ENCODE measurements at places on chromosomes 11 and 22.

GRCh38 chr11:111363985-111364384, 15.1 kb downstream of the POU2AF1 start:
- DNase-seq = no peak

DNA sequence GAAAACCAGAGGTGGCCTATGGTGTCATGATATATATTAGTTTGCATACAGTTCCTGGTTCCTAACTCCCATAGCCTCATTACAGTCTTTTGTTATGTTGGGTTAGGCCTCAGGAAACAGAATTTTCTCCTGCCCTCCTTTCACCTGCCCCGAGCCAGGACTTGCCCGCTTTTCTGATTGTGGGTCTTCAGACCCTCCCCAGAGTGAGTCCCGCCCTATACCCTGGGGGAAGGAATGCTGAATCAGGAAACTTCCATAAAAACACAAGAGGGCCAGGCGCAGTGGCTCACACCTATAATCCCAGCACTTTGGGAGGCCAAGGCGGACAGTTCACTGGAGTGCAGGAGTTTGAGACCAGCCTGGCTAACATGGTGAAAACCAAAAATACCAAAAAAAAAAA, 70.9 kb downstream of the SLC35F2 start:
- DNase-seq = no peak

DNA sequence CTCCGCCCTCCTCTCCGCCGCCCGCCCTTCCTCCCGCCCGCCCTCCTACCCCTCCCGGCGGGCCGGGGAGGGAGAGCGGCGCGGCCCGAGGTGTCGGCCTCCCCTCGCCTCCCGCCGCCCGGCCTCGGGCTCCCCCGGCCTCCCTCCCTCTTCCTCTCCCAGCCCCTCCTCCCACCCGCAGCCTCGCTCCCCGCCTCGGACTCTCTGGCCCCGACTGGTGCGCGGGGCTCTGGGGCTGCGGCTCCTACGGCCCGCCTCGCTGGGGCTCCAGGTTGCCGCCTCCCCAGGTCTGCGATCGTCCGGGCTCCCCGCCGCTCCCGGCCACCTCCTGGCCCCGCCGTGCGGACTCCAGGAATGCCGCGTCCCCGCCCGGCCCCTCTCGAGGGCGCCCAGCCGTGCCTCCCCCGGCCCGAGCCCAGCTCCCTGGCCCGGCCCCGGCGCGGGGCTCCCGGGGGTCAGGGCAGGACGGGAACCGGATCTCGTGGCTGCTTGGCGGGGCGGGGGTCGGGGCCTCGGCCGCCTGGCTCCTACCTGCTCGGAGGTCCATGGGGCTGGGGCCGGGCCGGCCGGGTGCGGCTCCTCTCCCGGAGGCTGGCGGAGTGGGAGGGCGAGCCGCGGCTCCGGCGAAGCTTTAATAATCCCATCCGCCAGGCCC, at the start of gene CLCF1:
Gene CLCF1, minus strand, starts transcription at position 606 of the 655 bp plus-strand sequence. Its CDS starts 59 bp downstream, at position 547.
- DNase-seq = no peak

GRCh38 chr11:33934450-33934849, 42.6 kb upstream of the LMO2 start:
- no peak for DNase-seq

DNA sequence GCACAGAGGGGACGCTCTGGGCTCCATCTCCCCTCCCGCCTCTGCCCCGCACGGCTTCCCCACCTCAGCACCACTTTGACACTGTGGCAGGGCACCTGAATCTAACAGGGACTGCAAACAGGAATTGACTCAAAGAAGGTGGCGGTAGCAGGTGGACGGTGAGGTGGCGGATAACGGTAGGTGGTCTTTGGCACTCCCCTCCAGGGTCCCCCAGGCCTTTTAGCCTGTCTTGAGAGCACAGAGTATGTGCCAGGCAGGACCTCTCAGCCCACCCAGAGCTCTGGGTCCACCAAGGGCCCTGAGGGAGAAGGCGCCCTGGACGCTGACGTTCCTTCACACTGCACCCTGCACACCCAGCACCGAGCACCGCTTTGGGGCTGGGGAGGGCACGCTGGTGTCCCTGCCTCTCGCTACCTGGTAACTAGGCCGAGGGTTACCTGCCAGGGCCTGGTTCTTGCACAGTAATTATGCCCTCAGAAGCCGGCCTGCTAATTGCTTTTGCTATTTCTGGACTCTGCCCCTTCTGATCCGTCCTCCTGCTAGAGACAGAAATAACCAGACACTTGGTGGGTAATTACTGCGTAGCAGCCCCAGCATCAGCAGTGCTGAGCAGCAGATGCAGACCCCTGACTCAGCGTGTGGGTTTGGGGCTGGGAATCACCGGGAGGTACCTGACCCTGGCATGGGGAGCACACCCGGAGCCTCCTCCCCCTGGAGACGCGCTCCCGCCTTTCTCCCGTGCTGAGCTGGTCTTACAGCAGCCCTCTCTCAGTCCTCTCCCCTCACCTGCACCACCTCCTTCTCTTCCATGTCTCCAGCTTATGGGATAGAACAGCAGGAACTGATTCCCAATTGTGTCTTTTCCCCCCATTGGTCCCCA, 103.3 kb upstream of the B3GAT1 start:
- no peak for DNase-seq

DNA sequence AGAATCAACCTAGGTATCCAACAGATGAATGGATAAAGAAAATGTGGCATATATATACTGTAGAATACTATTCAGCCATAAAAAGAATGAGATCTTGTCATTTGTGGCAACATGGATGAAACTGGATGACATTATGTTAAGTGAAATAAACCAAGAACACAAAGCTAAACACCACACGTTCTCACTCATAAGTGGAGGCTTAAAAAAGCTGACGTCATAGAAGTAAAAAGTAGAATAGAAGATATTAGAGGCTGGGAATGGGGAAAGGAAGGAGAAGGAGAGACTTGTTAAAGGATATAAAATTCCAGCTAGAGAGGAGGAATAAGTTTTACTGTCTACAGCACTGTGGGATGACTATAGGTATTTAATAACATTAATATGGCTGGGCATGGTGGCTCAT, 12.9 kb downstream of the EXPH5 start:
- no peak for DNase-seq

DNA sequence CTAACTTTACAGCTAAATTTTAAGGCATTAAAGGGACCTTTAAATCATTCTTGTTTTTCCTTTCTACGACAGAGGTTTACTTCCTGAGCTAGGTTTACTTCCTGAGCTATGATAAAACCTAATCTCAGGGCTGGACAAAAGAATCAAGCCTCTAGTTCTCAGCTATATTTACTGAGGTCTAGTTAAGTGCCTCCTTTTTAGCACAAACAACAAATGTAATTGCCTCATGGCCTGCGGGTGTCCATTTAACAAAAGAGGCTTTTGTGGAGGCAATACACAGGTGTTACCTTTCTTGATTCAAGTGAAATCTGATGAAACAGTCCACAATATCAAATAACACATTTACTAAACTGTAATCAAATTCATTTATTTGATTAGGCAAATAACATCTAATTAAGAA, 67.3 kb downstream of the IMMP1L start:
- no peak for DNase-seq

- no peak for DNase-seq
Observed at GRCh38 chr11:79421820-79422219, 19.0 kb downstream of the TENM4 start.

- DNase-seq = no peak
Observed at GRCh38 chr22:29219881-29220670, 14.4 kb downstream of the EMID1 start.

GRCh38 chr11:24594401-24594800, 97.5 kb downstream of the LUZP2 start:
- DNase-seq = no peak

DNA sequence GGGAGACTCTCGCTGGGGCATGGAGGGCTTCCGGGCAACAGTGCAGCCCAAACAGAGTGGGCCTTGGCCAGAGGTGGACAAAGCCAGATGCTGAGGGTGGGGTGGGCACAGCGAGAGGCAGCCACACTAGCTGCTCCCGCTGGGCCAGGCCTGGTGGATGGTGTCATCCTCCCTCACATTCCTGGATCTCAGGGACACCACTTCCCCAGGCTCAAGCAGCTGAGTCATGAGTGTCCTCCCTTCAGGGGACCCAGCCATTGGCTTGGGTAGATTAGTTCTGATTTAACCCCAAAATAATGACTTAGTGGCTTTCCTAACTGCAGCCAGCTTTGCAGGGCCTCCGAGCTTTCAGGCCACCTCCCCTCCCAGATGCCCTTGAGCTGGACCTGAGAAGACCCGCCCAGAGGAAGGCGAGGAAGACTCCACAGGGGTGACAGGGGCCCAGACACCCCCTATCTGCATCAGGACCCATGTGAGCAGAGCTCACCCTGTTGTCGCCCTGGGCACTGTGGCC, 25.9 kb upstream of the WNT7B start:
- no peak for DNase-seq

- DNase-seq = no peak
Observed at GRCh38 chr22:45291061-45291930, 6.5 kb downstream of the UPK3A start.

DNA sequence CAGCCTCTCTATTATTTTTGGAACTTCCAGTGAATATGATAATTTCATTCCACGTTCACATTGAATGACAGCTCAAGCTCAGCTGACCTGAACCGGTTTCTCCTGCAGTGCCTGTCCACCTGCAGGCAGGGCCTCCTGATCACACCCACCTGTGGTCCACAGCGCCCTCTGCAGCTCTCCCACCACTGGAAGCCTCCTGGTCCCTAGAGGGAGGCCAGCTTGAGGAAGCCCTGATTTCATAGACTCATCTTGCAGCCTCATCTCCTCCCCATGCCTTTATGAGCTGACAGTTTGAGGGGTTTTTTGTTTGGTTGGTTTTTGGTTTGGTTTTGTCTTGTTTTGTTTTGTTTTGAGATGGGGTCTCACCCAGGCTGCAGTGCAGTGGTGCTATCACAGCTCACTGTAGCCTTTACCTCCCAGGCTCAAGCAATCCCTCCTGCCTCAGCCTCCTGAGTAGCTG, 29.9 kb upstream of the MALAT1 start:
- peak; percentile 94 for DNase-seq

DNA sequence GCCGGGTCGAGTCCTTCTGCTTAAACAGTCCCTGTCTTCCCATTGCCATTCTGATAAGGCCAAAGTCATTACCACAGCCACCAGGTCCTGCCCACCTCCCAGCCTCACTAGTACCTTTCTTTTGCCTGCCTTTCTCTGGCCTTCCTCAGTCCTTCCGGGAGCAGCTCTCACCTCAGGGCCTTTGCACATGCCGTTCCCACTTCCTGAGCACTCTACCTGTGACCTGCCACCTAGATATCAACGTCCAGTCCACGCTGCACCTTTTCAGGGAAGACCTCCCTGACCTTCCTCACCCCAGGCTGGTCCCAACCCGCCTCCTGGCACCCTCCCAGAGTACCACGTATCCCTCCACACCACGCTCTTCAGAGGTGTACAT, 7.8 kb upstream of the OSM start:
- no peak for DNase-seq

- no peak for DNase-seq
Observed at GRCh38 chr22:47165338-47166032, 403.0 kb downstream of the TBC1D22A start.

- DNase-seq = peak; percentile 77
Observed at GRCh38 chr22:29268511-29269229, 602 bp downstream of the EWSR1 start.

DNA sequence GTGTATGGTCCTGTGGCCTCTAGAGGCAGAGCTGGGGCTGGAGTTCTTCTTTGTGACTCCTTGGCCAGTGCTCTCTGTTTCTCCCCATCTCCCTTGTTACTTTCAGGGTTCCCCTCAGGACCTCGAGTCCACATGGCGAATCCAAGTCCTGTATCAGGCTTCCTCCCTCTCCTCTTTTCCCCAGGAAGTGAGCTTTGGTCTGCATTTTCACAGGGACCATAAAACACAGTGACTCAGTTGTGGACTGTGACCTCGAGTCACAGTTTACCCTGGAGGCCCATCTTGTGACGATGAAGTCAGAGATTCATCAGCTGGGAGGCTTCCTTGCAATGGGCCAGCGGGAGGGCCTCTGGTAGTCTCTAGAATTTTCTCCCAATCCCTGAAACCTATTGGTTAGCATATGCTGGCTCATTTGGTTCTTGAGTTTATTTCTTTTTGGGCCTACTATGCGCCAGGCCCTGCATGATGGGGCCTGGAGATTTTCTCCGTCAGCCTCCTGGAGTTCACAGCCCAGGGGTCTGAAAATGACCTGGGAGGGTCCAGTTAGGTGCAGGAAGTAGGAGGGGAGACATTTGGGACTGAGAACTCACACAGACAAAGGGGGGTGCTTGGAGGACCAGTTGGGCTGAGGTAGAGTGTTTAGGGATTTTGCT, 100.8 kb downstream of the KIAA1671 start:
- no peak for DNase-seq

DNA sequence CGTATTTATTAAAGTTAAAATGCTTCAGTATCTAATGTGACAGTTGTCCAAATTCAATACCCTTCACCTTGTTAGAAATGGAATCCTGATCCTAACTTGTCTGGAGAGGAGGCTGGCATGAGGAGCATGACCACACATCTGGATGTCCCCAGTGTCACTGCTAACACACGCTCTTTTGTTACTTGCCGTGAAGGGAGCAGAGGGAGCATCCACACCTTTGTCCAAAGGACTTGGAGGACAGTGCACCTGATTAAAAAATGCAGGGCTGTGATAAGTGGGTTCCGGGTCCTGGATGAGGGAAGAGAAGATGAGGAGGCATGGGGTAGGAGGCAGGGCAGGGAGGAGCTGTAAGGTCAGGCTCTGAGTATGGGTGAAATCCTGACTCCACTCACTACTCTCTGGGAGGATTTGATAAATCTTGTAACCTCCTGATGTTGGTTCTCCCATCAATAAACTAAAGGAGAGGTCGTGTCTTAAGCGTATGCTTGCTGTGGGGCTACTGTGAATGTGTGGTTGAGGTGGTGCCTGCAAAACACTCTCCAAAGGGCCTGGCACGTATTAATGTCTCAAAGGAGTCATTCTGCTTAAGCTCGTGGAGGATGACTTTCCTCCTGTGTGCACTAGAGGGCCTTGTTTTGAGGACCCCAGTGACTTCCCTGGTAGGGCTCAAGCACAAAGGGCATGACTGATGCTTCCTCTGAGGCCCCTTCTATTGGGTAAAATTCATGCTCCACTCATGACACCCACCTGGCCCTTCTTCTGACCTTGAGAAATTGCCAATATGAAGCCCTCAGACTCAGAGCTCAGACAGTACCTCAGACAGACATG, 16.8 kb upstream of the IGLL5 start:
- DNase-seq = no peak

- no peak for DNase-seq
Observed at GRCh38 chr22:28259774-28260312, 340.8 kb upstream of the PITPNB start.

GRCh38 chr22:37187891-37188761, at the start of gene C1QTNF6:
Gene C1QTNF6 (minus strand): TSS chr22:37188247. CDS start chr22:37188213, 34 bp downstream.
- DNase-seq = no peak

GRCh38 chr11:75478783-75479596, 46.0 kb upstream of the KLHL35 start:
- DNase-seq = no peak

GRCh38 chr11:68575025-68575665, 109.2 kb upstream of the GAL start:
- no peak for DNase-seq

- DNase-seq = peak; percentile 49
Observed at GRCh38 chr11:100925935-100926334, 203.7 kb downstream of the PGR start.

All from hematopoietic multipotent progenitor cell treated with erythropoietin and hydrocortisone succinate and interleukin-3 and kit ligand, for 17 days (in vitro differentiated cells).